Sigmoid colon (tissue), 7 donors: ENCODE measurements at places on chromosomes 12 and 14. TPM values are rescaled to one million over a fixed set of nuclear protein-coding genes. Genes with fewer than 3 reads are reported as not detected.
A peak's percentile ranks its signal among the peaks of the same experiment; 100 is the strongest.

GRCh38 chr14:49733836-49734235, 34.1 kb upstream of the KLHDC2 start:
- no peak for DNase-seq

DNA sequence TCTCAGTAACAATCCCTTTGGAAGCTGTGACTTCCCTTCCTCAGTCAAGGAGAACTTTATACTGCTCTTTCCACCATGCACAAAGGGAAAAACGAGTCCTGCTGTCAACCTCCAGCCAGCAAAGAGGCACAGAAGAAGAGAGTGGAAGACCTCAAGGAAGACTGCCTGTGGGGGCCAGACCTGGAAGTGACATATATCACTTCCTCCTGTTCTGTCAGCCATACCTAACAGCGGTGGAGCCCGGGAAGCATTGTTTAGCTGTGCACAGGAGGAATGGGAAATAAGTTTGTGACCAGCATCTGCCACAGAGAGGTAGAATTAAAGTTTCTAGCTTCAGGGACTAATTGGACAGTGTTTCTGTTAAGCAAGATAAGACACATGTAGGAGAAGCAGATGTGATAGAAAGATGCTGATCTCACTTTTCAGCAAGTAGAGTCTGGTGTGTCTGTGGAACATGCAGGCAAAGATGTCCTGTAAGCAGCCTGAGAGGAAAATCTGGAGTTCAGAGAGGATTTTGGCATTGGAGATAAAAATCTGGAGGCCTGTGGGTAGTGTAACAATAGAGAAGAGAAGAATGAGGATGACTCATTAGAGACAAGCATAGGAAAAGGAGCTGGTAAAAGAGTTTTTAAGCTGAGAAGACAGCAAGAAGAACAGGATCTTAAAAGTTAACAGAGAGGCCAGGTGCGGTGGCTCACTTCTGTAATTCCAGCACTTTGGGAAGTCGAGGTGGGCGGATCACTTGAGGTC, 141.6 kb upstream of the CPSF6 start:
- no peak for DNase-seq

GRCh38 chr12:13141686-13142085, 38.2 kb upstream of the GSG1 start:
- no peak for DNase-seq

DNA sequence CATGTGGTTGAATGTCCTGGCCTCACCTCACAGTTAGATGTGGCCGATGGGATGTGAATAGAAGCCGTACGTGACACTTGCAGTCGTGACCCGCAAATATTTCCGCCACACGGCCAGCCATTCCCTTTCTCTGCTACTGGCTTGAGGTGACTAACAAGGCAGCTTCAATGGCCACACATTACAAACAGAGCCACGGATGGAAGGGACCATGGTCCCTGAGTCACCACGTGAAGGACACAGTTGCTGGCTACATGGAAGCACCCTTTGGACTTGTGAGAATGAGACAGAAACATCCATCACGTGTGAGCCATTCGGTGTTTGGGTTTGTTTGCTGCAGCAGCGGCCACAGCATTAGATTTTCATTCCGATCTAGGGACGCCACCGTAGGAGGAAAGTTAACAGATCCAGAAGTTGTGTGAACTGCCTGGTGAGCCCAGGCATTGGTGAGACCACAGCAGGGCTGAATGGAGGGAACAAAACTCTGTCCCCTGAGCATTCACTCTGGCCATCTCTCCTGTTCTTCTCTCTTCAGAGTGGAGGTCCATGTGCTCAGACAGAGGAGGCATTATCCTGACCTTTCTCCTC, 33.5 kb upstream of the ADGRD1 start:
- no peak for DNase-seq

GRCh38 chr12:113439606-113440030, 17.4 kb downstream of the SDSL start:
- DNase-seq, result no peak

- DNase-seq, result no peak
These were observed at the start of gene DCAF5 for GRCh38 chr14:69152902-69153151. Gene DCAF5 (minus strand): TSS chr14:69153119. CDS start chr14:69152978, 141 bp downstream.

GRCh38 chr14:78325911-78326310, 155.7 kb downstream of the NRXN3 start:
- DNase-seq, result no peak

- DNase-seq, result no peak
These were observed 231.2 kb upstream of the DCN start for GRCh38 chr12:91413581-91414546.

DNA sequence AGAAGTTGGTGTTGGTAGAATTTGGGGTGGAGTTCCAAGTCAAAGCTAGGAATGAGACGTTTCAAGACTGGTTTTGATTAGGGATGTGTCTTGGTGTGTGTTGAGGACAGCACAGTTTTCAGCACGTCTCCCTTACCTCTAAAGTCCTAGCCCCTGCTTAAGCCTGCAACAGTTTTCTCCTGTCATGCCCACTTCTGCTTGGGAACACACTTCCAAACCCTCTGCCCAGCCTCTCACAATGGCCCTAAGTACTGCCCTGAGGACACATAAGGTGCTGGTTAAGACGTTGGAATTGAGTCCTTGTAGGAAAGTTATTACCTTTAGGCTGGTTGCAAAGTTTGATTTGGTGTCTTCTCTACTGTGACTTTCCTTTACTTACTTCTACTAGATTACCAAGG, 710 bp upstream of the BMAL2 start:
- DNase-seq, result no peak

DNA sequence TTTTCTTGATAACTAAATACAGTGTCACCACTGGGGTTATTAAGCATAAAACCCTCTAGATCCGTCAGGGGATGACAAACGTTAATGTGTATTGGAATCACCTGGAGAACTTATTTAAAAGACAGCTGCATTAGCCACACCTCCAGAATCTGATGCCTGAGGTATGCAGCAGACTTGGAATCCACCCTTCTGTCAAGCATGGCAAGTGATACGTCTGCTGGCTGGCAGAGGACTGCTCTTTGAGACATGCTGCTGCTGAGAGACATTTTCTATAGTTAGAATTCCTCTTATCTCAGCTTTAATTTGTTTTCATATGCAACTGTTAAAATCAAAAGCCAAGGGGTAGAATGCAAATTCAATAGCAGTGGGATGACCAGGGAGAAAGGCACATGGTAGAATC, 496.3 kb downstream of the NELL2 start:
- DNase-seq, result no peak

GRCh38 chr14:68306934-68307789, 485.7 kb downstream of the ZFP36L1 start:
- DNase-seq, result no peak

DNA sequence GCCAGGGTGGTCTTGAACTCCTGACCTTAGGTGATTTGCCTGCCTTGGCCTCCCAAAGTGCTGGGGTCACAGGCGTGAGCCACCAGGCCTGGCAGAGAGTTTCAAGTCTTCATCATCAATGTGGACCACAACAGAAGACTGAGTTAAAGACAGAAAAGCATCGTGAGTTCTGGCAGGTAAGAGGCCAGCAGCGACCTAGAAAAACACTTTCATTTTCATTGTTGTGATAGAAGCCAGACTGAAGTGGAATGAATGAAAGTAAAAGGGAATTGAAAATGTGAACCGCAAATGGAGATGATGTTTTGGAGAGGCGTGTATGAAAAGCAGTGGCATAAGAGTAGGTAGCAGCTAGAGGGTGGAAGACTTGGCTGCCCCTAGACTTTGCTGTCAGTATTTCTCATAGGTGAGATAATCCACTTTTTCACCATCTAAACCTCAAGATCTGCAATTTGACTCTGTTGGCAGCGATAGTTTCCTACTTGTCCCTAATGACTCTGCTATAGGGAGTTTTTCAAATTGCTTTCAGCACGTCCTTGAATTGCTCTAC, 47.1 kb upstream of the PLEKHA5 start:
- DNase-seq, result no peak

- no peak for DNase-seq
These were observed 212.4 kb upstream of the FLRT2 start for GRCh38 chr14:85317491-85318021.

DNA sequence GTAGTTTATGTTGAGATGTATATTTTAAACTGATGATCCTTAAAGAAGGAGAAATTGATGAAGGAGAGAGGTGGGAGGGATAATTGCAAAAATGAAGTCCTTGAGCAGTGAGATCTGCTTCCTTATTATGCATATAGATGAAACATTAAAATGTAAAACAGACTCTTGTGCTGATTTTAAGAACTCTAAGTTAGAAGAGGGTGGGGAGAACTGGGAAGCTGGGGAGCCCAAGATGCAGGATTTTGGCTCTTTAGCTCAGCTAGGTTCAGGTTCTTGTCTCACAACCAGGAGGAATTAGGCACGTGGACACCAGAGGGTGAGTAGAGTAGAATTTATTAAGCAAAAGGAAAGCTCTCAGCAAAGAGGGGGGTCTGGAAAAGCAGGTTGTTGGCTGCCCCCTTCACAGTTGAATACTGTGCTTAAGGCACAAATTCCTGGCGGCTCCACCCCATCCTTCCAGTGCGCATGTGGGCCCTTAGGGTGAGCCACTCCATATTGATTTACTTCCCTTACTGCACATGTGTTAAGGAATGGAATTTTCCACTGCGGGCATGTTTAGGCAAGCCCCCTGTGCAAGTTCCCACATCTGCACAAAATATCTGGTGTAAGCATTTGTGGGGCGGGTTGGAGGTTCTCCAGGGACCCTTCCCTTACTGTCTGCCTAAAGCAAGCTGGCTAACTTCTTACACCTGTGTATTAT, 141.9 kb downstream of the BICD1 start:
- DNase-seq, result no peak

DNA sequence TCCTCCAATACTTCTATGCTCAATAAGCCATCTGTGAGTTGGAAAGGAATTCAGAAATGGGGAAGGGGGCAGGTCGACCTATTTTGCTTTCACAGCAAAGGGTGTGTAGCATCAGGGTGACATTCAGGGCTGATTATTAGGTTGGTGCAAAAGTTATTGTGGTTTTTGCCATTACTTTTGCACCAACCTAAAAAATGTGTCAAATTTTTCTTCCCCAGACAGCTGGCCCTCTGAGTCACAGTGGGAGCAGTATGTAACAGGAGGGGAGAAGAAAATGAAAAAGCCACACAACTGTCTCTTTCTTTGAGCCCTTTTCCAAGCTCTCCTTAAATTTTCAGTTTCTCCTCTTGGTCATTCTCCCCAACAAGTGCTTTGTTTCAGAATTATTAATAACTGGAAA, 47.1 kb upstream of the GZMB start:
- no peak for DNase-seq

- DNase-seq, result no peak
These were observed 411.0 kb upstream of the SOX5 start for GRCh38 chr12:24360461-24360860.

GRCh38 chr12:49507139-49507538, 31.7 kb upstream of the KCNH3 start:
- DNase-seq, result no peak

DNA sequence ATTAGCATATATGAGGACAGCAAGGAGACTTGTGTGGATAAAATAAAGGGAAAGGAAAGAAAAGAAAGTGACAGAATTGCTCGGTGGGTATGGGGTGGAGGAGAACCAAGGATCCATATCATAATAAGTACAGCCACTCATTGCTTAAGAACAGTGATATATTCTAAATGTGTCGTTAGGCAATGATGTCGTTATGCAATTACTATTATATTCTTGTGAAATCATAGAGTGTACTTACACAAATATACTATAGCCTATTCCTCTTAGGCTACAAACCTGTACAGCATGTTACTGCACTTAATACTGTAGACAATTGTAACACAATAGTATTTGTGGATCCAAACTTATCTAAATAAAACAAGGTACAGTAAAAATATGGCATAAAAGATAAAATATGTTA, 271.1 kb downstream of the CCER1 start:
- no peak for DNase-seq

GRCh38 chr14:49598485-49599300, at the start of gene LRR1:
Gene LRR1 (plus strand): TSS chr14:49598940. CDS start chr14:49599021, 81 bp downstream.
- DNase-seq, result peak; percentile 89

- DNase-seq, result no peak
These were observed 26.8 kb downstream of the CCNK start for GRCh38 chr14:99507860-99508640.

- no peak for DNase-seq
These were observed 681.0 kb downstream of the RPL10L start for GRCh38 chr14:45970621-45971020.

DNA sequence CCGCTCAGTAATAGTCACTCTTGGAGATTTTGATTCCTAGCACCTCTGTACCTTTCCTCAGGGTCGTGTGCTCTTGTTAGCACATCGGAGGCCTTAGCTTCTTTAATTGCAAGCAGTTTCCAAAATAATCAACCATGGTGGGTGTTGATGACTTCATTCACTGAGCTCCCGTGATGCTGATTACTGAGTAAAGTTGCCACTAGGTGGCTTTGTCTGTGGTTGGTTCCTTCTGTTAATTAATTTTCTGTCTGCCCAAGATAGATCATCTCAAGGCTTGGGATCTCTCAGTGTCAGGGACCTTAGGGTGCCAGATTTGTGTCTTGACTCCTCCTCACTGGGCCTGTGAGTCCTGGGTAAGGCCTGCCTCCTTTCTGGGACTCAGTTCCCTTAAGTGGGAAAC, 54.3 kb downstream of the PTPN11 start:
- no peak for DNase-seq

- DNase-seq, result no peak
These were observed 19.4 kb downstream of the FUT8 start for GRCh38 chr14:65431951-65432350.

DNA sequence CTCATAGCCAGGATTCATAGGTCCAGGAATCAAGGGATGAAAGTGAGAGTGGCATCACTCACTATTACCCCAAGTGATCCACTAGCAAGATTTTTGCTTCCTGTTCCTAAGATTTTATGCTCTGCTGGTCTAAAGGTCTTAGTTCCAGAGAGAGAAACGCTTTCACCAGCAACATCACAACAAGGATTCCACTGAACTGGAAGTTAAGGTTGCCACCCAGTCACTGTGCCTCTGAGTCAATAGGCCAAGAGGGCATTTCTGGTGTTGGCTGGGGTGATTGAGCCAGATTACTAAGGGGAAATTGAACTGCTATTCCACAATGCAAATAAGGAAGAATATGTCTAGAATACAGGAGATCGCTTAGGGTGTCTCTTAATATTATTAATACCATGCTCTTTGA, 142.5 kb upstream of the ARID2 start:
- no peak for DNase-seq

GRCh38 chr14:55951341-55952206, 166.6 kb upstream of the PELI2 start:
- no peak for DNase-seq

TMPO gene
- total RNA-seq, result 35.4 TPM

RFX4 gene
- total RNA-seq, result not detected

TSPAN11 gene
- 16.6 TPM for total RNA-seq

IL22 gene
- total RNA-seq, result not detected

ARF3 gene
- 37.9 TPM for total RNA-seq

NAV3 gene
- total RNA-seq, result 6.8 TPM

KLRB1 gene
- 1.1 TPM for total RNA-seq

AKAP6 gene
- 56.2 TPM for total RNA-seq

NANOG gene
- total RNA-seq, result under 0.01 TPM

RNASE1 gene
- 495 TPM for total RNA-seq

ANHX gene
- not detected for total RNA-seq

GLIPR1 gene
- 14.6 TPM for total RNA-seq

PROX2 gene
- not detected for total RNA-seq

GSG1 gene
- not detected for total RNA-seq

BMAL2 gene
- 4.2 TPM for total RNA-seq

PUS7L gene
- total RNA-seq, result 17.1 TPM
